ENCODE measurements at places on chromosomes 6 and 20.
A peak's percentile ranks its signal among the peaks of the same experiment; 100 is the strongest.

- DNase-seq = no peak
Observed at GRCh38 chr20:33332905-33333456, 50.0 kb downstream of the BPIFB1 start.

- DNase-seq = no peak
Observed at GRCh38 chr6:73073238-73073637, 152.1 kb downstream of the KHDC1L start.

- no peak for DNase-seq
Observed at GRCh38 chr6:124823240-124824111, 138.8 kb upstream of the RNF217 start.

- no peak for DNase-seq
Observed at GRCh38 chr20:50519036-50519762, 9.0 kb downstream of the PTPN1 start.

DNA sequence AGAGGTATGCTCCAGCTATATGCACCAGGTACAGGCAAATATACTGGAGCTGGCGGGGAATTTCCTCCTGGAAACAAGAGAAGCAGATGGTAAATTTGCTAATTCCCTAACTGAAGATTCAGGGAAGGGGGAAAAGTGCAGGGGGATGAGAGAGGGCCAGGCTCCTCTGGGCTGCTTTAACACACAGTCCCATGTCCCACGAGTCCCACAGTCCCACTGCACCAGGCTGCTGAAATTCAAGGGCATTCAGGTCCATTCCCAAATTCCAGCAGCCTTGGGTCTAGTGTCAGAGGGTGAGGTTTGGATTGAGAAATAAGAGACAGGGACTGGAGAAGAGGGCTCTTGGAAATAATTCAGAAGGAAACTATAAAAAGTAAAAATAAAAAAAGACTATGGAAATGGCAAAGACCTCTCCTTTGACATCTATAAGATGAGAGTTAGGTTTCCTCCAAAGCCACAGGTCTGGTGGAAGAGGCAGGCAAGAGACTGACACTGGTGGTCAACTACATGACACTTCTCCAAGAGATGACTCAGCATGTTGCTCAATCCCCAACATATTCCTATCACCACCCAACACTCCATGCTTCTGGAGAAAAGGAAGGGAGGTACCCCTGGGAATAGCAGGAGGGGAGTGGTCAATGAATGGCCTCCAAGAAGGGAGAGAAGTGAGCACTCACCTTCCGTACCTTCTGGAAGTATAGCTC lies 69.2 kb downstream of the TRAM2 start:
- peak; percentile 46 for DNase-seq

DNA sequence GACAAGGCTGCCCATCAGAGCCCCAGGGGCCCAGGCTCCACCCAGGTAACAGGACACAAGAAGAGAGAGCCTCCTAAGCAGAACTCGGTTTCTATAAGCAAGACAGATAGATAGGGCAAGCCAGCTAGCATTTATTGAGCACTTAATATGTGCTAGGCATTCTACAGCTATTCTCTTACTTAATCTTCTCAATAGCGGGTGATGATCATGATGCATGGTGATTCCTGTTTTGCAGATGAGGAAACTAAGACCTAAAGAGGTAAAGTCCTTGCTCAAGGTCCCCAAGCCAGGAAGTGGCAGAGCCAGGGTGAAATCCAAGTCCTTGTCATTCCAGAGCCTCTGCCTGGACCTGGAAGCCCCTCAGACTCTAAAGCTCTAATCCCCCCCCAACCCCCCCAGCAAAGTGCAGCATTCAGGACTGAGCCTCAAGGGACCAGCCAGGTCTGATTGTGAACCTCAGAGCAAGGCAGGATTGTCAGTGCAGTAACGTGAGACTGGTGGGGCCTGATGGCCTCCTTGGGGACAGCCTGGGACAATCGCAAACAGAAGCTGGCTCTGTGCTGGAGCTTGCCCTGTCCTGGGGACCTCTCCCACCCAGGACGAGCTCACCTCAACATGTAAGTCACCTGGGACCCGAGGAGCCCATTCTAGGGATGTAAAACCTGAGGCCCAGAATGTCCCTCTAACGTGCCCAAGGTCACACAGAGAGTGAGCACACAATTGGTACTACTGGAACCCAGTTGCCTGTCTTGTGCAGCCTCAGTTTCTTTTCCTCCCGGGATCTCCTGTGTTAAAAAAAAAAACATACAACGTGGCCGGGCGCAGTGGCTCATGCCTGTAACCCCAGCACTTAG lies 48.4 kb upstream of the PTGIS start:
- DNase-seq = peak; percentile 29

- DNase-seq = no peak
Observed at GRCh38 chr20:19531446-19531845, 226.6 kb upstream of the RIN2 start.

- DNase-seq = no peak
Observed at GRCh38 chr20:41274152-41274551, 43.4 kb downstream of the ZHX3 start.

DNA sequence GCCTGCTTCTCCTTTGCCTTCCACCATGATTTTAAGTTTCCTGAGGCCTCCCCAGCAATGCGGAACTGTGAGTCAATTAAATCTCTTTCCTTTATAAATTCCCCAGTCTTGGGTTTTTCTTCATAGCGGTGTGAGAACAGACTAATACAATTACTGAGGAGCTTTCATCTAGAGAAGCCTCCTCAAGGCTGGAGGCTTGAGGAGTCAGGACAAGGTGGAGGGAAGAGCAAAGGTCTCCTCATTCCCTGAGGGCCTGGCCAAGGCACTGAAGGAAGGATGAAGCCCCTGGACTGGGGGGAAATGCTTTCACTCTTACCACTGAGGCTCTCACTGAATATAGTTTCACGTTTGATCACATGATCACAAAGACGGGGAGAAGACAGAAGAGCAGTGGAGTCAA lies 118.2 kb downstream of the MAN1A1 start:
- DNase-seq = no peak

GRCh38 chr6:95847061-95847460 lies 168.7 kb upstream of the FUT9 start:
- DNase-seq = no peak

GRCh38 chr20:23350904-23351838 lies 580 bp downstream of the NXT1 start:
- peak; percentile 72 for DNase-seq

GRCh38 chr6:36269834-36270705 lies at the start of gene PNPLA1:
TSS of gene PNPLA1 (plus strand) at chr6:36270060. CDS start at chr6:36270460, 400 bp downstream.
- peak; percentile 47 for DNase-seq

GRCh38 chr6:82607998-82608725 lies 244.5 kb downstream of the TPBG start:
- DNase-seq = no peak

DNA sequence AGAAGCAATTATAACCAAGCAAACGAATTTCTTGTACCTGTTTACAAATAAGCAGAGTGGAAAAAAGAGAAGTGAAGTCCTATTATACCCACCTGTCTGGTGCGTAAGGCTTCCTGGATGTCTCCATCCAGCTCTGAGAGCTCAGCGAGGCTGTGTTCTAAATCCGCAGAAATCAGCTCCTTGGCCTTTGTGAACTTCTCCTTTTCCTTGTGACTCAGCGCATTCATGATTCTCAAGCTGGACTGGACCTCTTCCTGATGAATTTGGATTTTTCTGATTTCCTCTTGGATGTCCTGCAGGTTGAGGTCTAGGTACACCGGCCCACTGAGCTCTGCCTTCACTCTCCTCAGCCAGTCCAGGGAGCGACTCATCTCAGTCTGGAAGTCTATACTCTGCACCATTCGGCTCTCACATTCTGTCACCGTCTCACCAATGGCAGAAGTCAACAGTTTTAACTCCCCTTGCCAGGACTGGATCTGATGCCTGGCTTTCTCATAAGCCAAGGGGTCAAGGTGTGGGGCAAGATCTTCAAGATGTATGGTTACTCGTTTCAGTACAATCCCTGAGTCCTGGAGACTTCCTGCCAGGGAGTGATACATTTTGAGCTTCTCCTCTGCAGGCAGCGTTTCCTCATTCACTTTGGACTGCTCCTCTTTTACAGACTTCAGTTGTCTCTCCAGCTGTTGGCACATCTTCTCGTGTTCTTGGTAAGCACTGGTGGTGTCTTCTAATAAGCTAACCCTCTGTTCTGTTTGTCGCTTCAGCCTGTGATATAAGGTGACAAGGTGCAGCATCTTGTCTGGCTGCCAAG lies 307.3 kb downstream of the SYNE1 start:
- DNase-seq = peak; percentile 20

DNA sequence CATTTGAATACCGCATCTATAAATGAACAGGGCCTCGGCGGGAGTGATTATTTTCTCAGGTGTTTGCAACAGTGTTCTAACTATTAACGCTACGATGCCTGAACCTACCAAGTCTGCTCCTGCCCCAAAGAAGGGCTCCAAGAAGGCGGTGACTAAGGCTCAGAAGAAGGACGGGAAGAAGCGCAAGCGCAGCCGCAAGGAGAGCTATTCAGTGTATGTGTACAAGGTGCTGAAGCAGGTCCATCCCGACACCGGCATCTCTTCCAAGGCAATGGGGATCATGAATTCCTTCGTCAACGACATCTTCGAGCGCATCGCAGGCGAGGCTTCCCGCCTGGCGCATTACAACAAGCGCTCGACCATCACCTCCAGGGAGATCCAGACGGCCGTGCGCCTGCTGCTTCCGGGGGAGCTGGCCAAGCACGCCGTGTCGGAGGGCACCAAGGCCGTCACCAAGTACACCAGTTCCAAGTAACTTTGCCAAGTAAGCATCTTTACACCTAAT lies 70.9 kb downstream of the HFE start:
- DNase-seq = peak; percentile 98

GRCh38 chr6:145836772-145837171 lies 22.2 kb upstream of the FBXO30 start:
- no peak for DNase-seq

- no peak for DNase-seq
Observed at GRCh38 chr6:154653385-154653784, 79.8 kb upstream of the SCAF8 start.

- DNase-seq = no peak
Observed at GRCh38 chr6:144753023-144753705, 468.0 kb downstream of the UTRN start.

GRCh38 chr6:127561660-127562059 lies 15.3 kb upstream of the C6orf58 start:
- no peak for DNase-seq

- DNase-seq = no peak
Observed at GRCh38 chr6:65876668-65877067, 169.6 kb upstream of the EYS start.

DNA sequence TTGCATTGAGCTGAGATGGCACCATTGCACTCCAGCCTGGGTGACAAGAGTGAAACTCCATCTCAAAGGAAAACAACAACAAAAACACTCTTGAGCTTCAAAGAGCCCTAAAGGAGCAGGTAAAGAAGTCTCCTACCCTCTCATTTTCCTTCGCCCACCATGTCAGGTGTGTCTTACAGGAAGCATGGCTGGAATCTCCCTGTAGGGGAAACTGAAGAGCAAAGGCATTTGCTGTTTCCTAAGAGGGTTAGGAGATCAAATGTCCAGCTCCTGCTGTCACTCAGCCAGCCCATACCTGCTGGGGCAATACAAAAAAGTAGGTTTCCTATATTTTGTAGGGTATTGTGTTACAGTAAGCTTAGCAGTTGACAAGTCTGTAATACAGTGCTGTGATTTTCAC lies 43.3 kb downstream of the SPATA2 start:
- DNase-seq = no peak

DNA sequence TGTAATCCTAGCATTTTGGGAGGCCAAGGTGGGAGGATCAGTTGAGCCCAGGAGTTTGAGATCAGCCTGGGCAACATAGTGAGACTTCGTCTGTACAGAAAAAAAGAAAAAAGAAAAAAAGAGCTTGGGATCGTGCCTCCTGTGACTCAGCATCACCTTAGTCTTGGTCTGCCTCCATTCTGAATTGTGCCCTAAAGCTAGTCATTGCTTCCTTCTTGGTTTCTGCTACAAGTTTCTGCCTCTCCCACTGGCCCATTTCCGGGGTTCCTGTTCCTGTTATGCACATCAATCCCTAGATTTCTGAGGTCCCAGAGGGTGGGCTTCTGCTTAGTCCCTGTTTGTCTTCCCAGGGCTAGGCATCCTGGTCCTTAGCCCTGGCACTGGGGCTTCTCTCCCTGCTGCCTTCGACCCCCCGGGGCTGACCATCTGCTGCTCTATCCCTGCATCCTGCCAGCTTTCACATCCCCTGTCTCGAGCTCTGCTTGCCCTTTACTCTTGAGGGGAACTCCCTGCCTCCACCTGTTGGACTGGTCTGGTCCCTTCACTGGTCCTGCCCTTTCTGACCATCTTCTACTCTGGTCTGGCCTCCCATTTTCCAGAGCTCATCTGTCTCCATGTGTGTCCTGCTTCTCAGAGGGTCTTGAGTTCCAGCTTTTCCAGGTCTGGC lies 77.5 kb upstream of the ESR1 start:
- DNase-seq = no peak

- peak; percentile 49 for DNase-seq
Observed at GRCh38 chr6:141562186-141562811, 570.4 kb upstream of the GJE1 start.

DNA sequence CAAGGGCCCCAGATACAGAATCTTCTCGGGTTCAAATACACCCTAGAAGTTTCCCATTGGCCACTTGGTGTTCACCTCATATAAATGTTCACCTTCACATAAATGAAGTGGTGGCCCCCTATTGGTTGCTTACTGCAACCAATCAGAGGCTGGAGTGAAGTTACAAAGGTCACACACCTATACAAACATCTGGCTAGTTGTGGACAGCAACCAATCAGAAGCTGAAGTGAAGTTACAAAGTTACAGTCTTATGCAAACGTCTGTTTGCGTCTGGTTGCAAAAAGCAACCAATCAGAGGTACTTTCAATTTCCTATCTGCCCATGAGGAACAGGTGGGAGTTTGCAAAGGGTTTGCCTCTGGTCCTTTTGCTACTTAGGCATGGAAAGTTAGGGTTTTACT lies 206.5 kb upstream of the BMP2 start:
- DNase-seq = peak; percentile 11

- DNase-seq = no peak
Observed at GRCh38 chr6:5759571-5759970, 247.2 kb downstream of the NRN1 start.

DNA sequence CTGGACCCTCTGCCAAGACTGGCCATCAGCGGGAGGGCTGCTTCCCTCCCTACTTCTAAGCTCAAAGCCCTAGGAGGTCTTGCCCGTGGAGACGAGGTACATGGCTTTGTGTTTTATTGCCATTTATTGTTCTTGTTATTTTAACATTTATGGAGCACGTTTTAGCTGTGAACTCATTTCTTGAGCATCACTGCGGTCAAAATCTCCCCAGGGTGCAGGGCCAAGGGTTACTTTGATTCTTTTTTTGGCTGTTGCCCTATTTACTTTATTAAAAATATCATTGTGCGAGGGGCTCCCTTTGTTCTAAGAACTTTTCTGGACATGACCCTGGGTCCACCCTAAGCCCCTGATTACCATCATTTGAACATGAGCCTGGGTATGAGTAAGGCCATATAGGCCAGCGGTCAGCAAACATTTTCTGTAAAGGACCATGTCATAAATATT lies 51.6 kb downstream of the EYA2 start:
- DNase-seq = no peak

GRCh38 chr6:167769408-167770190 lies 57.1 kb upstream of the AFDN start:
- no peak for DNase-seq

- DNase-seq = no peak
Observed at GRCh38 chr6:79605968-79606764, 25.0 kb upstream of the SH3BGRL2 start.

GRCh38 chr6:135586844-135587243 lies 89.3 kb upstream of the AHI1 start:
- peak; percentile 16 for DNase-seq
